ENCODE measurements at places on chromosomes 3 and 15.

GRCh38 chr15:79416876-79417275 is 15.3 kb upstream of the MINAR1 start:
- no peak for DNase-seq

GRCh38 chr3:110262896-110263295 is 808.7 kb upstream of the NECTIN3 start:
- no peak for DNase-seq

- no peak for DNase-seq
These were observed 24.5 kb upstream of the SSR3 start for GRCh38 chr3:156579427-156579851.

DNA sequence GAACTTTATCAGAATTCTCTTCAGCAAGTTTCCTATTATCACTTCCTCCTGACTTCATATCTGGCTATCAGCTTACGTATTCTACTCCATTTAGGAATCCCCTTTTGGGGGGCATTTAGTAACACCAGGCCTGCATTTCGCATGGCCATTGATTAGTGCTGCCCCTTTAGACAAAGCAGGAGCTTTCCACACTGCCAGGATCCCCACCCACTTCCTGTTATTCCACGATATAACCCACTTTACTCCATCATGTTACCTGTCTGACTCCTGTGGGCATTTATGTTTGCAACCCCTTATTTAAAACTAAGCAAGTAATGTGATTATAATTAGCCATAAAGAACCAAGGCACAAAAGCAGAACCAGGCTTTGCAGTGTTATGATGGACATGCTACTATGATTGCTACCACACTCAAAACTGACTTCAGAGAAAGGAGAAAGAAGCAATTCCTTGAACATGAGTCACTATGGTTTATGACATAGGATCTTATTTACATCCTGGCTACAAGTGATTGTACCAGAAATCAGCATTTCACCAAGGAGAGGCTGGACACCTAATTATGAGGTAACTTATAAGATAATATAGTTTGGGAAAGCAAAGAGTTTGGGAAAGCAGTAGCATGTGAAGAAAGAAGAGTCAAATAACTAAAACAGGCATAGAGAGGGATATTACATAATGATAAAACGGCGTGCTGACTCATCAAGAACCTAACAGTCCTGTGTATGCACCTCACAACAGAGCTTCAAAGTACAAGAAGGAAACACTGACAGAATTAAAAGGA is 96.3 kb downstream of the IGSF11 start:
- DNase-seq = no peak

DNA sequence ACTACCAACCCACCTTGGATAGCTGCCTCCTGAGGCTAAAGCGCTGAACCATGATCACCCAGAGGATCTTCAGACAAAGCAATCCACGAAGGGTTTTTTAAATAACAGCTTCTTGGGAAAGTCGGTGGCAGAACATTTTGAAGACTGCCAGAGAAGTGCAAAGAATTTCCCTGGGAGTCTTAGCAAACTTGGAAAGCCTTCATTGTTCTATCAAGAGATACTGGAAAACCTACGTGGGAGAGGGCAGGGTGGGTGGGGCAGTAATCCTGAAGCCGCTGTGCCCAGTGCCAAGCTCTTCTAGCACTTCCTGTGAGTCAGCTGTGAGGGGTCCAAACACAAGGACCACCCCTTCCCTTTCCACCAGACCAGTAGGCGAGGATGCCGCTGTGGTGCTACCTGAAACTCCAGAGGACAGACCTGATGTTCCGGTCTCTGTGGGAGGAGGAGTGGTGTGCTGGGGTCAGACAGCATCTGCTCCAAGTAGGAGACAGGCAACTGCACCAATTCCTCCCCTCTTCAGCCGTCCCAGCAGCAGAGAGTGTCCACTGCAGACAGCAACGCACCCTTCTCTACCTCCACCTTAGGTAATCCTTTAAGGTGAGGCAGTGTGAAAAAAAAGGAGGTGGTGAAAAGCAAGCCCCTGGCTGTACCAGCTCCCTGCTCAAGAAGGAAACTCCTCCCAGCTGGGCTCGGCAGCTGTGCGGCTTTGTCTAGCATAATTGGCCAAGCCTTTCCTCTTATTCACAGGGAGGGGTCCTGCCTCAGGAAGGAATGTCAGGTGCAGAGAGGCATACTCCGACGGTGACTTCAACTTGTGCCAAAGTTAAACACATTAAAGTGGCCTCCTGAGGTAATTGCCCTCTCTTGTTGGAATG is 99.0 kb downstream of the TMCC1 start:
- DNase-seq = no peak

DNA sequence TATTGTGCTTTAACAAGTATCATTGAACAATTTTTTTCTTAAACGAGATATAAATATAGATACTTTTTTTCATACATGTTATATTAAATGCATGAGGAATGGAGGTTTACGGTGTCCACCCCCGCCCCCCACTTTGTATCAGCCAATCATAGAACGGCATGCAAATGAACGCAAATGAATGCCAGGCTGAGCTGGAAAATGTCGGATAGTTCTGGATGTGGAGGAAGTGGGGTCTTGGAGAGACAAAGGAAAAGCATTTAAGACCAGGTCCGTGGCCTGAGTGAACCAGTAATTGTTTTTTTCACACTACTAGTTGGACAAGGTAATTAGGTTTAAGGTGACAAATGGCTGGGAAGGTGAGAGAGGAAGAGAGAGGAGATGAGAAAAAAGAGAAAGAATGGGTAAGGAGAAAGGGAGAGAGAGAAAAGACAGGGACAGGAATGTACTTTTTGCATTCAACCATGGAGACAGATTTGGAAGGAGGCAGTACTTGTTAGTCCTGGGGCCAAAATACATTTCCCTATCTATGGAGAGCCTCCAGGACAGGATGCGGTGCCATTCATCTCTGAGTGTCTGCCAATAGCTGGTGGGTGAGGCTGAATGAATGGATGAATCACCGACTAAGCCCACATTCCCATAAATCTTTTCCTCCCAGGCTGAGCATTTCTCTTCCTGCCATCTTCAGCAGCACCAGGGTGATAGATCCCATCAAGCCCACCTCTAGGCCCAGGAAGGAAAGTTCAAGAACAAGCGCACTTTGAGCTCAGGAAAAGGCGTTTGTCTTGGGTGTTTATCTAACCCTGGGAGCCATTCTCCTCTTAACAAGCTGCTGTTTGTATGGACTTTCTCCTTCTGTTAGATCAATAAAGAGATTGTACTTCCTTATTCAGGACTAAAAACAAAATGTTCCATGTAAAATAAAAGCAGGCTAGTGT is 1.4 kb upstream of the RAD18 start:
- no peak for DNase-seq

GRCh38 chr15:67992411-67992810 is 61.7 kb upstream of the PIAS1 start:
- DNase-seq = no peak

GRCh38 chr15:57033715-57034439 is 115.4 kb downstream of the TCF12 start:
- DNase-seq = no peak

- DNase-seq = no peak
These were observed 21.2 kb downstream of the WHAMM start for GRCh38 chr15:82830427-82831173.

DNA sequence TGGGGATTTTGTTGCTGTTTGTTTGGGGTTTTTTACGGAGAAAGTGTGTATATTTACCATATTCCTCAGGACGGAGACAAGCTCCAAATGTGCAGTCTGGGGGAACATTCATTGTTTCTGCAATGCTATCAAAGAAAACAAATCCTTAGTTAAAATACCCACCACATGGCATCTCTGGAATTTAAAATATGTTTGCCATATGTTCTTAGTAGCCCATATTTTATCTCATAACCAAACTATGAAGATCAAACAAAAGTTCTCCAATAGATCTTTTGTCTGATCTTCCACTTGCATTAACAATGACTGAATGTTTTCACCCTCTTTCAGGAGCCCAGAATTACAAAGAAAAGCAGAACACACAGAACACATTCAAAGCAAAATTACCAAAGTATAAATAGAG is 35.3 kb downstream of the EFHB start:
- no peak for DNase-seq

DNA sequence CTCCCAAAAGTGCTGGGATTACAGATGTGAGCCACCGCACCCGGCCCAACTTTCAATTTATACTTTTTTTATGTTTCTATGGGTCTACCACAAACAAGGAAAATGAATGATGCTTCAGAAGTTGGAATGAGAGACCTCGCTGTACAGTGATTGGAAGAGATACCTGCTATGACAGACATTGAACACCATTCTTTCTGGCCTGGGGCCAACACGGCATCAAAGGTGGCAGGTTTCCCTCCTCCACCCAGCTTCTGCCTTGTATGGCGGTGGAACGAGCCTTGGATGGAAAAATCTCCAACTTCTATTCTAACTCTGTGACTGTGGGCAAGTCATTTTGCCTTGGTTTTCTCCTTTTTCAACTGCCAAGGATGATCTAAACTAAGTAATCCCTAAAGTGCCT is 117.8 kb upstream of the FAM174B start:
- DNase-seq = no peak

- no peak for DNase-seq
These were observed 8.4 kb downstream of the SNX4 start for GRCh38 chr3:125511420-125512118.

DNA sequence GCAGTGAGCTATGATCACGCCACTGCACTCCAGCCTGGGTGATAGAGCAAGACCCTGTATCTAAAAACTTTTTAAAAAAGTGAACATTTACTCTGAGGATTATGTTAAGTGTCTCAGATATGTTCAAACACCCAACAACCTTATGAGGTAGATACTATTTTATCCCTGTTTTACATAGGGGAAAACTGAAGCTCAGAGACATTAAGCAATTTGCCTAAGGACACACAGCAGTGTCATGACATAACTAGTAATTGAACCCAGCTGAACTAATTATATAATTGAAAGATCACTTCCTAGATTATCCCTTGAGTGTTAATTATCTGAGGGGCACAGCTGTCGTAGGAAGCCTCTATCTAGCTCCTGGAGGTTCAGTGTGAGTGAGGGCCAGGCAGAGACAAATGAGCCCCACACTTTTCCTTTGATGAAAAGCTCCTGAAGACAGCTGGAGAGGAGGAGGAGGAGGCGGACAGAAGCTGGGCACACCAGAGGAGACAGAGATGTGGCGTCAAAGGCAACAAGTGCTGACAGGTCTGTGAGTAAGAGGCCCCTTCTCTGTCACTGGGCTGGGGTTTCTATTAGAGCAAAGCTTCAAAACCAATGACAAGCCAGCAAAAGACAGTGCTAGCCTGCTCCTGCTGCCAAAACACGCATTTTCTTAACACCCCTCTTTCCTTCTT is 20.5 kb downstream of the TRH start:
- DNase-seq = no peak

DNA sequence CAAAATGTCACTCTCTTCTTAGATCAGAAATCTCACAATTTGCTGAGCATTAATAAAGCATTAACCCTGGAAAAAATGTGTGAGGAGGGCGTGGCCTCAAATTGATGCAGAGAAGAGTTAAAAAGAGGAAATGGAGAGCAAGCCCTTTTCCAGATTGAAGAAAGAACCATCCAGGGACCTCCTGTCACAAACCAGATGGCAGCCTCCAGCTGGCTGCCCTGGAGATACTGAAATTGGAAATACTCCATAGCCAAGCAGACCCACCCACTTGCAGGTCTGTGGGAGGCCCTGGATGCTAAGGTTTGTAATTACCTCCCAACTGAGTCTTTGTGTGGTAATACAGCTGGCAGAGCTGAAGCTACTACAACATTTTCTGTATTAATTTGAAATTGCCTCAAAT is 214.9 kb downstream of the IL20RB start:
- DNase-seq = no peak

- no peak for DNase-seq
These were observed 12.6 kb downstream of the RORA start for GRCh38 chr15:61216519-61216918.

DNA sequence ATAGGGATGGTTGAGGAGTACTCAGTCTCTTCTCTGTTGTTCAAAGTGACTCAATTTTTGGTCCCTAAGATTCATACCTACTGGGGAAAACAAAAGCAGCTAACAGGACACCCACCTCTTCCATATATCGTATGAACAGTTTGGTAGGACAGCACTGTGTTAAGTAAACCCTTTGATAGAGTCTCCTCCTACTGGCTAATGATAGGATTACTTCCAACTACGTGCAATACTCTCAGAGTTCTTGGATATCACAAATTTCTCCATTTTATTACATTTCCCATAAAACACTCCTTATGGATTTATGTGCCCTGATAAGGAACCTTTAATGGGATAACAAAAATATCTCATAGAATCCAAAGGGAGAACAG is 200.2 kb upstream of the GOLGA6L4 start:
- DNase-seq = no peak

DNA sequence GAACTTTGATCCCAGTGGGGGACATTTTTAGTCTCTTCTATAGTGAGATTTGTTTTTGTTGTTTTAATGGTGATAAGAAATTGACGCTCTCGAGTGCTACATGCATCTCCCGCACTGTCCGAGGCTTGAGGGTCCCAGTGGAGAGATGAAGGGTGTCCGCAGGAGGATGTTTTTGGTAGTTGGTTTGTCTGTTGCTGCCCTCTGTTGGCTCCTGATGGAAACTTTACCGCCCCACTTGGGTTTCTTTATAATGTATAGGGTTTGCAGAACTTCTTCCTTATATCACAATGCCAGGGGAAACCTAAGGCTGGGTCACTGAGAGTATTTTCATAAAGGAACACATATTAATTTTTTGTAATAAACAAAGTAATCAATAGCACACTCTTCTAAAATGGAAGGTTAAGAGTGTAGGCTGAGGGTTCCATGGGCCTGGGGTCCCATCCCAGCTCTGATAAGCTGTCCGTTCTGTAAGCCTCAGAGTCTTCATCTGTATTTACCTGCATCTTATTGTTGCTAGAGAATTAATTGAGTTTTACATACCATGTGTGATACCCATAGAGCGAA is 185.3 kb upstream of the FEZF2 start:
- DNase-seq = no peak

GRCh38 chr3:39249453-39250115 is 30.3 kb downstream of the CX3CR1 start:
- DNase-seq = no peak

DNA sequence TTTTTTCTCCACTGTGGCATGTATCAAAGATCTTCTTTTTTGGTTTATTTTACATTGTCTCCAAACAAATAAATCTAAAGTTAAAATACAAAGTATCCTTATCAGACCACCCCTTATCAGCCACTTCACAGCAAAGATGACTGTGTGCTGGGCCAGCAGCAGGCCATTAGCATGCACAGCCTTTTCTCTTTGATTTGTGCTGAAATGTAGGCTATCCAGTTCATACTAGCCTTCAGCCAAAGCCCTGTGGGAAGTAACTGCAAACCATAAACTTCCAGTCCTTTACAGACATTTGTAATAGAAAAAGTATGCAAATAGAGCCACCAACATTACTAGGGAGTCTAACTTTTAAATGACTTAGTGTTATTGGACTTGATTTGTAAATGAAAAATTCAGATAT is 816.3 kb downstream of the FHIT start:
- no peak for DNase-seq

DNA sequence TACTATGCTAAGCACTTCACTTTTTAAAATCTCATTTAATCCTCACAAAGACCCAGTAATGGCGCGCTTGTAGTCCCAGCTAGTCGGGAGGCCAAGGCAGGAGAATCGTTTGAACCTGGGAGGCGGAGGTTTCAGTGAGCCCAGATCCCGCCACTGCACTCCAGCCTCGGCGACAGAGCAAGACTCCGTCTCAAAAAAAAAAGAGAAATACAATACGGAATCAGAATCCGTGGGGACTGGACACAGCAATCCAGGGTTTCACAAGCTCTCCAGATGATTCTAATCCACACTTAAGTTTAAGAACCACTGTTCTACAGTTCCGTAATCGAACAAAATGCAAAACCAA is 426 bp upstream of the SUMF1 start:
- DNase-seq = no peak
